ENCODE measurements at places on chromosomes 2 and 18. TPM values are rescaled to one million over a fixed set of nuclear protein-coding genes. Genes with fewer than 3 reads are reported as not detected.

The COL4A3 gene
- total RNA-seq, result 5.4 TPM

The IL36B gene
- not detected for total RNA-seq

The KCNG2 gene
- total RNA-seq, result 2.1 TPM

The RIT2 gene
- 9.5 TPM for total RNA-seq

The BMP10 gene
- total RNA-seq, result not detected

The DLX2 gene
- not detected for total RNA-seq

The IGFBP2 gene
- total RNA-seq, result 101 TPM

The VAMP5 gene
- 6.7 TPM for total RNA-seq

The REG3A gene
- total RNA-seq, result 0.45 TPM

The RAX gene
- 2.0 TPM for total RNA-seq

The CHRND gene
- total RNA-seq, result 0.18 TPM

The C2orf80 gene
- total RNA-seq, result 12.2 TPM

The PDE1A gene
- total RNA-seq, result 42.4 TPM

The GBX2 gene
- total RNA-seq, result 4.4 TPM

DNA sequence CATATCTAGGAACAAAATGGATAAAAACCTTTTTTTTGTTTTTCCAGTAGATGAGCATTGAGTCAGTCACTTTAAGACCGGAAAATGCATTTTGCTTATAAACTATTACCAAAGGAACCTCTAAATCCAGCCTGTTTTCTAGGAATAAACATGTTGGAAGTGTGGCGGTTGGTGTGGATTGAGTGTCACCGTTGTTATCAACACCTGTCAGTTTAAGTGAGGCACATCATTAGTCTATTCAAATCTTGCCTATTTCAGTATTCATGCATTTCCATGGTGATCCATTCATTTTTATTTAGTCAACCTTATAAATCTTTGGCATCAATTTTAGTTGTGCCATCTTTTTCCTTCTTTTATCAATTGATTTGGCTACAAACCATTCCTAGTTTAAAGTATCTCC, 3.3 kb downstream of the KLHL29 start:
- no peak for DNase-seq

- no peak for DNase-seq
These were observed 66.8 kb upstream of the WDR75 start for GRCh38 chr2:189374481-189374880.

GRCh38 chr2:182415771-182416170, 11.1 kb downstream of the PDE1A start:
- DNase-seq, result no peak

- DNase-seq, result no peak
These were observed 152.8 kb downstream of the EHBP1 start for GRCh38 chr2:62858231-62858832.

DNA sequence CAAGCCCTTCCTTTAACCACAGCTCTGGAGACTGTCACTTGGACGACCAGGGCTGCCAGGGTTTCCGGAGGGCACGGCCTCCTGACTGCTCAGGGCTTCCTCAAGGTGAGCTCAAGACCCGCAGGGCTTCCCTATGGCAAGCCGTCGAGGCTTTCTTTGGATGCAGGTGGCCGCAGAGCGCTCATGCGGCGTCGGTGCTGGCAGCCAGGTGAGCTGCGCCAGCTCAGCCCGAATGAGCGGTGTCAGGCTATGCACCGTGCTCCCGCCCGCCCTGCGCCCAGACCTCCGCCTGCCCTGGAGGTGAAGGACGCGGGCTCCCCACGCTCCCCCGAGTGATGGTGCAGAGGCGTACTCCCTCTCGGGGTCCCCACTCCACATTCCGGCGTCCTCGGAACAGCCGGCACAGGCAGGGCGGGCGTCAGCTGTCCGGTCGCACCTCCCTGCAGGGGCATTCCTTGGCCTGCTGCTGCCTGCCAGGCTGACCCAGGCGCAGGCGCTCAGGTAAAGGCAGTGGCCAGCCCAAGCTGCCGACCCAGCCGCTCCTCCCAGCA, 20.8 kb upstream of the TUBB6 start:
- DNase-seq, result no peak

GRCh38 chr2:125745514-125745913, 910.4 kb upstream of the GYPC start:
- DNase-seq, result no peak

GRCh38 chr18:60585670-60586069, 213.1 kb upstream of the MC4R start:
- no peak for DNase-seq

DNA sequence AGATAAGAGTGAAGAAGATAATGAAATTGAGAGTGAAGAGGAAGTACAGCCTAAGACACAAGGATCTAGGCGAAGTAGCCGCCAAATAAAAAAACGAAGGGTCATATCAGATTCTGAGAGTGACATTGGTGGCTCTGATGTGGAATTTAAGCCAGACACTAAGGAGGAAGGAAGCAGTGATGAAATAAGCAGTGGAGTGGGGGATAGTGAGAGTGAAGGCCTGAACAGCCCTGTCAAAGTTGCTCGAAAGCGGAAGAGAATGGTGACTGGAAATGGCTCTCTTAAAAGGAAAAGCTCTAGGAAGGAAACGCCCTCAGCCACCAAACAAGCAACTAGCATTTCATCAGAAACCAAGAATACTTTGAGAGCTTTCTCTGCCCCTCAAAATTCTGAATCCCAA, 15.7 kb downstream of the MSH6 start:
- DNase-seq, result no peak

DNA sequence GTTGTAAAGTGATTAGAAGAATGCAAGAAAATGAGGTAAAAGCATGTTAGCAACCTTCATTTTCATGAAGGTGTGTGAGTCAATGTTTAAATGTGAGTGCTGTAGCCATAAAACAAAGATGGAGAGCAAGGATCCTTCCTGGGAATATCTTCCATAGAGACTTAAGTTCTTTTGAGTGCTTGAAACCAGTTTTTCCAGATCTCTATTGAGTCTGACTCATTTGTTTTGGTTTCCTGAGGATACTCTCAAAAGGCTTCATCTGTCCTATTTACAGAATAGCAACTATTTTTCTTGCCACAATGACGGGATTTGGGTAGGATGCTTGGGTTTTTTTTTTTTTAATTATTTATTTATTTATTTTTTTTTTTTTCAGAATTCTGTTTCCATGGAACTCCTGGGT, 45.9 kb upstream of the ASB1 start:
- DNase-seq, result no peak

- no peak for DNase-seq
These were observed 470.0 kb upstream of the GCFC2 start for GRCh38 chr2:76180676-76181075.

- no peak for DNase-seq
These were observed 14.1 kb upstream of the CHRNA1 start for GRCh38 chr2:174778085-174778981.

DNA sequence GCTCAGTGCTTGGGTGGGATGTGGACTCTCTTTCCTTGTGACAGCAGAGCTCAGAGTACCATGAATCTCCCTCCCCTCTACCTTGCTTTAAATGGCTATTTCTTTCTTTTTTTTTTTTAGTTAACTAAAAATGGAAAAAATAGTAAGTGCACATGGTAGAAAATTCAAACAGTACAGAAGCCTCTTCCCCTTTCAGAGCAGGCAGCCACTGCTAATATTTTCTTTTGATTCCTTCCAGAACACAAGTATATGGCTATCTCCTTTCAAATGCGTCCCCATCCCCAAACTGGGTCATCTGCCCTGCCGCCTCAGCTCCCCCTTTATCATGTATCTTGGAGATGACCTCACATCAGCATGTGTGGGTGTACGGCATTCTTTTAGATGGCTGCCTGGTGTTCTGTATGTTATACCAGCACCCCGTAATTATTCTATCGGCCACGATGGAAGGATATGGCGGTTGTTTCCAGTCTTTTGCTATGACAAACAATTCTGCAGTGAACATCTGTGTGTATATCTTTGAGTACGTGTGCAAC, 70.5 kb upstream of the DLX2 start:
- no peak for DNase-seq

GRCh38 chr2:8281950-8282857, 399.7 kb upstream of the ID2 start:
- no peak for DNase-seq

- no peak for DNase-seq
These were observed 12.9 kb upstream of the SNORC start for GRCh38 chr2:232857158-232857563.

GRCh38 chr2:166411473-166412230, 35.9 kb upstream of the SCN9A start:
- no peak for DNase-seq

- no peak for DNase-seq
These were observed 18.2 kb upstream of the CRIM1 start for GRCh38 chr2:36337354-36337753.

DNA sequence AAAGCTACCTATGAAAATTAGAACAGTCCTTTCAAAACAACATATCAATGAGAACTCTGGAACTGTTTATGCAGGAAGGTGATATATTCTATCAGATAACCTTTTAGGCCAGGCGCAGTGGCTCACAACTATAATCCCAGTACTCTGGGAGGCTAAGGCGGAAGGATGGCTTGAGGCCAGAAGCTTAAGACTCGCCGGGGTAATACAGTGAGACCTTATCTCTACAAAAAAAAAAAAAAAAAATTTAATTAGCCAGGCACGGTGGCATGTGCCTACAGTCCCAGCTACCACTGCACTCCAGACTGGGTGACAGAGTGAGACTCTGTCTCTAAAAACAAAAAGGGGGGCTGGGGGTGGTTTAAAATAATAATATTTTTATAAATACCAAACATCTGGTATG, 77.9 kb downstream of the OSBPL1A start:
- no peak for DNase-seq

DNA sequence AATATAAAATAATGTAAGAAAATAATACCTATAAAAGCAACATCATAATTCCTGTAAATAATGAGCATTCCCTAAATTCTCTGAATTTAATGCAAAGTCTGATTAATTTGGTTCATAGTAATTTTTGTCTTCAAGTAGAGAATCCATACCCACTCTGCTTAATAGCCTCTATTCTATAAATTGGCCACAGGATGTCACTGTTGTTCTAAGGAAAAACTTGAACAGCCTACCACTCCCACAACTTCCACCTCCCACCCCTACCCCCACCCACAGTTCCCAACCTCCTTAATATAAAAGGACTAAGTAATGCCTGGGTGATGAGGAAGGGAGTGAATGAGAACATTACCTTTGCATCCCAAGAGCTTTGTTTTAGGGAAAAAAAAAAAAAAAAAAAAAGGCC, 27.2 kb upstream of the BBS5 start:
- no peak for DNase-seq

DNA sequence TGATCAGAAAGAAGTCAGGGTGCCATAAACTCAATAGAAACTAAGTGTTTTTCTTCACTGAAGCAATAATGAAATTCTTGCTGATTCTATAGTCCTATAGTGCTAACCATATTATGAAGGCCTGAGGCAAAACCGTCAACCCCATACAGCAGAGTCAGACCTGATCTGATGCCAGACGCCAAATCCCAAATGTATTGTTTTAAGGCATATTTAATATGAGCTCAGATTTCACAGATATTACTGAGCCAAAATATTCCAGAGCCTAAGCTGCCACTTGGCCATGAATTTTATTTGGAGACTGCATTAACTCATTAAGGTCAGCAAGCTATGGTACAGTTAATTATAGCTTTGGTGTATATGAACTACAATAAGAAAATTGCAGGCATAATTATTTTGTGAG, 53.4 kb downstream of the SCN1A start:
- DNase-seq, result no peak

- DNase-seq, result no peak
These were observed 34.5 kb upstream of the CSRNP3 start for GRCh38 chr2:165434865-165435496.

DNA sequence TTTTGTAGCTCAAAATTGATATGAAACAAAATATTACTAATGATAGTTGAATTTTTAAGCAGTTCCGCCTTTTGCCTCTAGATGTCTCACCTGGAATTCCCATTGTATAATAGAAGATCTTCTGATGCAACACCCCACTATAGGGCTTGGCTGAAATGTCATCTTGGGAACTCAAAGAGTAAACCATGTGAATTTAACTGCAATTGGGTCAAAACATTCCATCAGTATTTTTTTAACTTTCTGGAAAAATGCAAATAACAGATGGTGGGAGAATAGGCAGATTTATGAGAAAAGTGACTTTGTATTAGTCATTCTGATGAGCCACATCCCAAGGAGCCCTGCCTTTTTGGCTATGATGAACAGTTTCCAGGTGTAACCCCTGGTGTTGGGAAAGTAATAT, 489.9 kb downstream of the NYAP2 start:
- DNase-seq, result peak; percentile 46

- DNase-seq, result peak; percentile 66
These were observed 15.2 kb downstream of the KCNJ3 start for GRCh38 chr2:154713675-154714074.
